Articular chondrocyte of knee joint (primary cell): ENCODE measurements at places on chromosomes 16 and 17. TPM values are rescaled to one million over a fixed set of nuclear protein-coding genes. Genes with fewer than 3 reads are reported as not detected.

Gene CFAP97D1
- total RNA-seq = not detected in 2 replicates

Gene METTL2A
- 25.7 and 27.0 TPM in 2 replicates for total RNA-seq

Gene MT1E
- 50.9 and 55.0 TPM in 2 replicates for total RNA-seq

Gene IGF2BP1
- 0.26 and 0.97 TPM in 2 replicates for total RNA-seq

Gene HOXB4
- total RNA-seq = under 0.01 TPM in 1 of 2 replicates, not detected in the other

Gene LYRM9
- 20.5 and 20.9 TPM in 2 replicates for total RNA-seq

Gene TUBB3
- total RNA-seq = 90.6 and 121 TPM in 2 replicates

Gene C16orf54
- total RNA-seq = not detected in 2 replicates

Gene CRHR1
- not detected in 2 replicates for total RNA-seq

Gene GRAP
- under 0.01 TPM in 1 of 2 replicates, not detected in the other for total RNA-seq

Gene FN3K
- total RNA-seq = 2.4 and 3.1 TPM in 2 replicates

Gene PRDM7
- total RNA-seq = not detected in 2 replicates

Gene KRTAP4-1
- total RNA-seq = not detected in 2 replicates

Gene RASL10B
- 0.91 and 1.4 TPM in 2 replicates for total RNA-seq

Gene CMTM1
- 1.6 and 2.1 TPM in 2 replicates for total RNA-seq

Gene NF1
- total RNA-seq = 59.6 and 65.8 TPM in 2 replicates

Gene RGS9
- total RNA-seq = 0.78 and 1.6 TPM in 2 replicates

Gene ARHGAP44
- 1.6 and 3.1 TPM in 2 replicates for total RNA-seq

Gene ICAM2
- 5.1 and 8.3 TPM in 2 replicates for total RNA-seq

Gene STH
- not detected in 2 replicates for total RNA-seq

Gene PRCD
- 1.6 and 3.0 TPM in 2 replicates for total RNA-seq

Gene SLC16A11
- total RNA-seq = 0.13 TPM in 1 of 2 replicates, not detected in the other

Gene TP53TG3
- total RNA-seq = not detected in 2 replicates

Gene FOXF1
- under 0.01 and 0.13 TPM in 2 replicates for total RNA-seq

Gene FAM117A
- 3.3 and 3.6 TPM in 2 replicates for total RNA-seq

Gene ADGRG1
- total RNA-seq = 1.4 and 3.1 TPM in 2 replicates

Gene CHMP1A
- 64.0 and 85.7 TPM in 2 replicates for total RNA-seq

Gene ITGB4
- total RNA-seq = 0.39 and 0.54 TPM in 2 replicates

Gene MYH1
- not detected in 2 replicates for total RNA-seq

Gene SCIMP
- total RNA-seq = not detected in 2 replicates

Gene AOC3
- 0.13 and 0.54 TPM in 2 replicates for total RNA-seq

Gene PITPNM3
- 7.1 and 8.8 TPM in 2 replicates for total RNA-seq

Gene BICDL2
- 0.11 TPM in 1 of 2 replicates, not detected in the other for total RNA-seq

Gene EPN2
- total RNA-seq = 29.5 and 34.3 TPM in 2 replicates

Gene MC1R
- 5.4 and 8.2 TPM in 2 replicates for total RNA-seq

Gene RNF43
- total RNA-seq = 0.26 TPM in 1 of 2 replicates, not detected in the other

Gene ABCC11
- 0.13 and 0.43 TPM in 2 replicates for total RNA-seq

Gene KRT33A
- total RNA-seq = not detected in 2 replicates

Gene ZNF287
- 11.2 and 12.6 TPM in 2 replicates for total RNA-seq

Gene PIRT
- not detected in 2 replicates for total RNA-seq

Gene CACNG3
- not detected in 2 replicates for total RNA-seq

Gene ANKRD40CL
- total RNA-seq = not detected in 2 replicates

Gene FOXO3B
- total RNA-seq = 6.1 and 6.6 TPM in 2 replicates

Gene C1QL1
- total RNA-seq = 1.1 and 2.4 TPM in 2 replicates

Gene TIMP2
- 152 and 193 TPM in 2 replicates for total RNA-seq

Gene CCL4L2
- not detected in 2 replicates for total RNA-seq

Gene TXNDC11
- 35.1 and 35.3 TPM in 2 replicates for total RNA-seq

Gene MVP
- 249 and 324 TPM in 2 replicates for total RNA-seq

Gene DHRS7C
- total RNA-seq = not detected in 2 replicates

Gene NACA2
- total RNA-seq = 0.13 and 0.22 TPM in 2 replicates

Gene ABCA9
- 1.4 and 1.7 TPM in 2 replicates for total RNA-seq

Gene NGFR
- 0.11 and 0.13 TPM in 2 replicates for total RNA-seq

Gene FTO
- 218 and 222 TPM in 2 replicates for total RNA-seq

Gene ASB16
- total RNA-seq = 0.11 and 0.39 TPM in 2 replicates

Gene ZNF594
- total RNA-seq = 11.4 and 11.8 TPM in 2 replicates

Gene ATF7IP2
- total RNA-seq = 11.7 and 14.1 TPM in 2 replicates

Gene CHST5
- 0.13 and 0.22 TPM in 2 replicates for total RNA-seq

Gene OR2C1
- total RNA-seq = 0.11 TPM in 1 of 2 replicates, not detected in the other

Gene PERCC1
- total RNA-seq = not detected in 2 replicates
